ENCODE measurements at places on chromosomes 6 and 20.

DNA sequence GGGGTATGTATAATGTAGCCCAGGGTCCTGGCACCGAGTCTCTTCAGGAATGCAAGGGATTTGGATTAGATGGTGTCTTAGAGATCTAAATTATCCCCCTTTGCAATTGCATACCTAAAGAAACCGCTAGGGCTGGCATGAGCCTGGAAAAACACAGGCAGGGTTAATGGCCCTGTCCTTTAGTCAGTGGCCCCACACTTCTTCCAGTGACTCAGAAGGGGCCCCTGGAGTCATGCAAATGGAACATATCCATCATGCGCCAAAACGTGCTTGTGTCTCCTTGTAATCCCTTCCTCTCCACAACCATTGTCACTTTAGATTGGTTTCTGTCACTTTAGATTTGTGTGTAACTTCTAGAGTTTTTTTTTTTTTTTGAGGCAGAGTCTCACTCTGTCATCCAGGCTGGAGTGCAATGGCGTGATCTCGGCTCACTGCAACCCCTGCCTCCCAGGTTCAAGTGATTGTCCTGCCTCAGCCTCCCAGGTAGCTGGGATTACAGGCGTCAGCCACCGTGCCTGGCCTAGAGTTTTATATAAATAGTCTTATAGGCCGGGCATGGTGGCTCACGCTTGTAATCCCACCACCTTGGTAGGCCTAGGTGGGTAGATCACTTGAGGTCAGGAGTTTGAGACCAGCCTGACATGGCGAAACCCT is 8.7 kb upstream of the MYBL2 start:
- DNase-seq = no peak

DNA sequence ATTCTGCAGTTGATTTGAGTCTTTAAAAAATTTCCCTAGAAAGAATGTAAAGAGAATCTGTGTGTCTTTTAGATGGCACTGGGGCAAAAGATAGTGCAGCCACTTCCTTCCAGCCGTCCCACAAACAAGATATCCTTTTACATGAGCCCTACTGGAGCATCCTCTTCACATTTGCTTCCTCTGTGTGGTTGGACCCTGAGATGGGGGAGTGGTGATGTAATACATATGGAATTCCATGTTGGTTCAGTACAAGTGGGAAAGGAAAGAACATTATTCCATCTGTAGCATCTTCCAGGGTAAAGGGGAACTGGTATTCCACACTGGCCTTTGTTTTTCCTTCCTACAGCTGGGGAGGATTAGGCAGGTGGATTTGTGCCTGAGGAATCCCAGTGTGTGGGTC is 78.9 kb upstream of the ISM1 start:
- DNase-seq = no peak

- no peak for DNase-seq
Measured at GRCh38 chr6:110449541-110449895, 26.9 kb downstream of the SLC22A16 start.

DNA sequence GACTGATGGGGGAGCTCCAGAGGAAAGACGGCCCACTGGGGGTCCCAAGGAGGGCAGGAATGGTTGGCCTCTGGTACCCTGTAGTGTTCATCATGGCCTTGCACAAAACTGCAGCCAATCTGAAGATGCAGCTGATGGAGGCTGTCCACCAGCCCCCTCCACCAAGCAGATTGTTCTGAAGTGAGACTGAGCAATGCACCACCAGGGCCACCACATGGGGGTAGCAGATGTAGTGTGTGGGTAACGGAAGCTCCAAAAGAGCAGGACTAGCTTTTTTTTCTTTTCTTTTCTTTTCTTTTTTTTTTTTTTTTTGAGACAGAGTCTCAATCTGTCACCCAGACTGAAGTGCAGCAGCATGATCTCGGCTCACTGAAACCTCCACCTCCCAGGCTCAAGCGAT is 181.0 kb upstream of the MYLIP start:
- no peak for DNase-seq

DNA sequence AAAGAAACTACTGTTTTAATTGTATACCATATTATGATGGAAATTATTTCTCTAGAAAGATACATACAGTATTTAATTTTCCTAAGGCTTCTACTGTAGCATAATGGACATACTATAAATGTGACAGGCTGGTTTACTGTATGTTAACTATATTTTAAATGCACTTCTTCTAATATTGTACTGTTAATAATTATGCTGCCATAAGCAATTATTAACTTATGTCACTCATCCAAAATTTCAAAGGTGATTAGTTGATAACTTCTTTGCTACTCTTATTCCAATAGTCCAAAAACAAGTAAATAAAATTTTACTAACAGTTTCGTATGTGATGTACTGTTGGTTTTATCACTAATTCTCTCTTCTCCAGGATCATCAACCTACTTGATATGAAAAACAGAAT is 28.1 kb downstream of the HIVEP2 start:
- no peak for DNase-seq

GRCh38 chr6:166502453-166502852 is 84.0 kb downstream of the RAMACL start:
- no peak for DNase-seq

DNA sequence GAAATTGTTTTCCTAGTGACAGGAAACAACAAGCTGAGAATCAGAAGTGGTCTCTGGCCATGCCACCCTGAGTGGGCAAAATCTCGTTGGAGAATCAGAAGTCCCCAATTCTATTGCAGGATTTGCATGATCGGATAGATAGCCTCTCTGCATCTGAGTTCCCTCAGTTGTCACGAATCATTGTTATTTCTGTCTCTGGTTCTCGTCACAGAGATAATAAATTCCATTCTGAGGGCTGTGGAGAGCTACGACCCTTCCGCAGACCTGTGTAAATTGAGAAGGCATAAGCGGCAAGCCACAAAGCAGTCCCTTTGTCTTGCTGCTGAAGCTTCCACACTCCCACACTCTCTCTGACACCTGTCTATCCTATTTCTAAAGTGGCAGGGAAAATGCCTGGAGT is 102.4 kb upstream of the CNR1 start:
- DNase-seq = no peak

- no peak for DNase-seq
Measured at GRCh38 chr20:58707770-58708169, 15.2 kb downstream of the NPEPL1 start.

DNA sequence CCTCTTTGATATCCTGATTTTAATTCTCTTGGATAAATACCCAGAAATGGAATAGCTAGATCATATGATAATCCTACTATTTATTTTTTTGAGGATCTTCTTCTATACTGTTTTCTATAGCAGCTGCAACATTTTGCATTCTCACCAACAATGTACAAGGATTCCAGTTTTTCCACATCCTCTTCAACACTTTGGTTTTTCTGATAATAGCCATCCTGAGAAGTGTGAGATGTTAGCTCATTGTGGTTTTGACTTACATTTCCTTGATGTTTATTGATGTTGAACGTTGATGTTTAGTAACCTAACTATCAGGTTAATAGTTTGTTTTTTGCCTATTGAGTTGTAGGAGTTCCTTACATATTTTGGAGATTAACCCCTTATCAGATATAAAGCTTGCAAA is 217.3 kb downstream of the LRFN2 start:
- DNase-seq = no peak
